Hematopoietic multipotent progenitor cell treated with erythropoietin and hydrocortisone succinate and interleukin-3 and kit ligand, for 17 days (in vitro differentiated cells): ENCODE measurements at places on chromosomes 5 and 9.

DNA sequence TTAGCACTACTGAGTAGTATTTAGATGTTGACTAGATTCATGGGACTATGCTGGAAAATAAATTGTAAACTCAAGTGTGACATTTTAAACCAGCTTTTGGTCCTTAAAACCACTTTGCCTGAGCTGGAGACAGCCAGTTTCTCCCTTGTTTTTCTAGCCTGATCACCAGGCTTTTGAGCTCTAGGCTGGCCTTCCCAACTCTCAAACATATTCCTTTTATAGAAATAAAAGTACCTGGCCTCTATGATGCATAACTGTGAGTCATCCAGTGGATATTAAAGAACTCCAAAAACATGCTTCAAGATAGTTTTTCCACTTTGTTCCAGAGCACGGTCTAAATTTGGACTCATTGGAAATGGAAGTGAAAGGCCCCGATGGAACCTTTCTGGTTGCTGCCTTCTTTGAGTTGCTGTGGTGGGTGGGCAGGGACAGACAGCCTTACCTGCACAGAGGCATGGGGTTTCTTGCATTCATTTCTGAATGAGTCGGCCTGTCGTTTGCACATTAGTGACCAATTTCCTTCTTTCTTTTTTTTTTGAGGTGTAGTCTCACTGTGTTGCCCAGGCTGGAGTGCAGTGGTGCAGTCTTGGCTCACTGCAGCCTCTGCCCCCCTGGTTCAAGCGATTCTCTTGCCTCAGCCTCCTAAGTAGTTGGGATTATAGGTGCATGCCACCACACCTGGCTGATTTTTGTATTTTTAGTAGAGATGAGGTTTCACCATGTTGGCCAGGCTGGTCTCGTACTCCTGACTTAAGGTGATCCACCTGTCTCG lies 43.1 kb downstream of the TRIO start:
- no peak for DNase-seq

DNA sequence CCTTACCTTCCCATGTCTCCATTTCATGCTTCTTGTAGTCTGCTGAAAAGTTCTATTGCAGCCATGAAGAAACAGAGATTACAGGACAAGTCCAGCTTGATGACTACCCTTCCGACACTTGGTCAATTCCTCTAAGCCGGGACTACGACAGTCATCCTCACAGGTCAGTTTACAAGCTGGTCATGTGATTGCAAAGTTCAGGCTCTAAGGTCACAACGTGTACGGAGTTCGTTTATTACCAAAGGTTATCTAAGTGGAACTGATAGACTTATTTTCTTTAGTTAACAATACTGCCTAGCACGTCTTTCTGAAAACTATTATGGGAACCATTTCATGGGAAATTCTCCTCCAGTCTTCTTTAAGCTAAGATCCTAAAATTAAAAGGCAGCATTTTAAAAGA lies 88.5 kb upstream of the NR5A1 start:
- no peak for DNase-seq

GRCh38 chr9:90826326-90827020 lies 24.9 kb downstream of the SYK start:
- no peak for DNase-seq

- no peak for DNase-seq
Measured at GRCh38 chr9:88287972-88288371, 100.3 kb upstream of the SPIN1 start.

- no peak for DNase-seq
Measured at GRCh38 chr5:5195128-5195918, 55.2 kb downstream of the ADAMTS16 start.

GRCh38 chr5:171250738-171251137 lies 58.3 kb upstream of the TLX3 start:
- no peak for DNase-seq

DNA sequence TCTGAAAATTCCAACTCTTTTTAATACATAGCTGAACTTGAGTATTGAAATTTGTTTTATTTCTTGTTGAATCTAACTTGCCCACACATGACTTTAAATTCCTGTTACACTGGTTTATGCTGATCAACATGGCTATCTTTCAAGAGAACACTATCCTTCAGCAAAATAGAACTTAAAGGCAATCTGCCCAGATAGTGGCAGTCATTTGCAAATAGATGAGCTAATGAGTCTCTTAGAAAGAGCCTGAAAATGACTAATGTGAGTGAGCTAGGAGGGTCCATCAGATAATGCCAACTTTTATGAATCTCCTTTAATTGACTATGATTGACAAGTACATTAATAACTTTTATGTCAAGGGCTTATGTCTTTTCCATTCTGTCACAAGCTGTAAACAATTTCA lies 1360.8 kb upstream of the C9orf72 start:
- no peak for DNase-seq

GRCh38 chr5:151470439-151470838 lies 23.0 kb downstream of the SLC36A1 start:
- no peak for DNase-seq

GRCh38 chr9:127223266-127223665 lies 41.3 kb upstream of the GARNL3 start:
- DNase-seq = no peak

DNA sequence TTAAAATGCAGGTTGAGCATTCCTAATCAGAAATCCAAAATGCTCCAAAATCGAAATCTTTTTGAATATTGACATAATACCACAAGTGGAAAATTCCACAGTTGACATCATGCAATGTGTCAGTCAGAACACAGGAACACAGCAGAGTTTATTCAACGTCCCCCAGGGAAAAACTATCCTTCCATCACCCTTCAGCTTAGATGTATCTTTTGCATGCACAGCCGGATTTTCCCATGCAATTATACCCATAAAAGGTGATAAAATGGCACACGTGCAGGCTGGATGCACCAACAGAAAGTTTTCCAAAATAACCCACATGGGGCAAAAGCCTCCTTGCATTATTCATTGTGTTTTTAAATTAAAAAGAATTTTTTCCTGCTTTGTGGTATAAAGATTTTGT lies 71.2 kb downstream of the RAB24 start:
- DNase-seq = no peak

- no peak for DNase-seq
Measured at GRCh38 chr9:98356953-98357690, 101.7 kb upstream of the TBC1D2 start.

GRCh38 chr5:56757077-56757476 lies 58.3 kb upstream of the MAP3K1 start:
- no peak for DNase-seq

DNA sequence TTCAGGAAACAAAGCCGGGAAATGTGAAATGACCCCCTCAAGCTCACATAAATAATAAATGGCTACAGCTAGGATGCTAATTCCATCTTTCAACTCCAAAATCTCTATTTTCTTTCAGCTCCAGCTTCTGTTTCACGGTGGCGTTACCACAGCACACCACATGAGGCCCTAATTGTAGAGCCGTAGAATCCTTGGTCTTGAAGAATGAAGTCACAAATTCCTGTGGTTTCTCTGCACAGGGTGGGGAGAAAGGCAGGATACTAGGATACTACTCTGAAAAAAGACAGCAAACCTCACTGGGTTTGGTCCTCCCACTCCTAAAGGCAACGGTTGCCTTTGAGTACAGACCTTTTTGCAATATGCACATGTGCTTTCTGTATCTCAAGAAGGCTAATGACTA lies 13.9 kb upstream of the RARS1 start:
- no peak for DNase-seq
